ENCODE measurements at places on chromosomes 12 and 14.

DNA sequence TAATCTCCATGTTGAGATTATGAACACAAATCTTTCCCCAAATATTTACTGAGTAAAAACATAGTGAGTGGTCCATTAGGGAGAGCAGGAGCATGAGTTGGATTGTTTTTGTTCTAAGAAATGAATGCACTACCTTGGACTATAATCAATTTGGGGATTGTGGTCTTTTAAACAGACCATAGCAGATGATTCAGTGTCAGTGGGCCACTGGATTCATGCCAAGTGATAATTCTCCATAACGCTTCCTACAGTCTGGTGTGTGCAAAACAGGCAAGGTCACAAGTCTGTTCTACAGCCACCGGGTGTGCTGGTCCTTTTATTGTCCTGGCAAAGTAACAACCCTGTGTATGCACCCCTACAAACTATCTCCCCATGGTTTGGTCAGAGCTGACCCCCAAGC is 266.3 kb downstream of the APAF1 start:
- no peak for DNase-seq

DNA sequence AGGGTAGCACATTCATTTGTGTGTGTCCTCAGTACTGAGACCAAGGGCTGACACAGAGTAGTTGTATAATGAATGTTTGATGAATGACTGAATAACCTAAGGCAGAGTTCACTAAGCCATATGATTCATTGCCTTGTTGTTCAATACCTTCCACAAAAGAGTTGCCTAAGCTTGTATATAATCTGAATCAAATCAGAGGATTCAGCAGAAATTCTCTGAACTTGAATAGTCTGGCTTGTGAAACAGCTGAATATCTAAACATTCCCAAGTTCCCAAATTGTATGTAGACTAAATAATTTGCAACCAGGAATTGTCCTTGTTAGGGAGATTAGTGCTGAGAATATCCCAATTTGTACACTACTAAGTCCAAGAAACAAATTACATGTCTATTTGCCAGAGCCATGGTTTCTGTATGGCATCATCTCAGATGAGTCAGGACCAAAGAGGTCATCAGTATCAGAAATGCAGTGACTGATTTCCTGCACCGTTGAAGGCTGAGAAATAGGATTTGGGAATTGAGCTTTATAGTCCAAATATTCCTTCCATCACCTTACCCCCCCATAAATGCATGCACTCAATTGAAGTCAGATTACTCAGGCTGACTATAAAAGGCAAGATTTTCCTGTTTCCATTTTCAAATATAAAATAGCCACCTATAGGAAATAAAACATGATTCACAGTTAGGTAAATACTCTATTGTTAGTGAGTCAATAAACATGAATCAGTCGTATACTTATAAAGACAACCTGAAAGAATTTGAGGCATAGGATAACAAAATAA is 168.7 kb downstream of the PHLDA1 start:
- DNase-seq, result no peak

DNA sequence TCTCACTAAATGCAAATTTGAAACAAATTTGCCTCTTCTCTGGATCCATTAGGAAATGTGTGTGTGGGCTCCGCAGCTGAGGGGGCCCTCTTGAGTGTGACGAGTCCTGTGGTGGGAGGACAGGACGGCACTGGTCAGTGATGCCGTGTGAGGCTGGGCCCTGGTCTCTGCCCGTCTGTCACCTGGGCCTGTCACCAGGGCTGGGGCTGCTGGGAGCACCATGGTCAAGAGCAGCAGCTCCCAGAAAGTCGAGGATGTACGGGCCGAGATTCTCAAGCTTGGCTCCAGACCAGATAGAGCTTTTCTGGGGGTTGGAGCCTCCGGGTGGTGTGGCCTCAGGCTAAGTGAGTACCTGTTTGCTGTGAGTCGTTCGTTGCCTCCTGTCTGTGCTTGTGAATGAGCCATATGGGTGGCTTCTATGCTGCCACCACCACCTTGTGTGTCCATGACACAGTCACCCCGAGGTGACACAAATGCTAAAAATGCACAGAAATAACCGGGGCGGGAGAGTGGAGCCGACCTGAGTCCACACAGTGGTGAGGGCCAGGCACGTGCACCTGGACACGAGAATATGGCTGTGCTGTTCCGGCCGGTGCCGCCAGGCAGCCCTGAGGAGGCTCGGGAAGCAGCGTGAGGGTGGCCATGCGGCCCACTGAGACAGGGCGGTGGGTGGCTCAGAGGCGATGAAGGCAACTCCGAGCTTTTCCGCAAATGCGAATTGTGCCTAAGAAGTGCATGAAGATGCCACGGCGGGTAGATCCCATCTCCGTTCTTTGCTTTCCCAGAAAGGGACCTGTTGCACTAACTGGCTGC is 8.7 kb downstream of the PGAM5 start:
- no peak for DNase-seq

GRCh38 chr14:82067221-82067875 is 533.7 kb upstream of the SEL1L start:
- DNase-seq, result no peak

- DNase-seq, result peak; percentile 49
Observed at GRCh38 chr12:113461666-113462065, 10.0 kb downstream of the LHX5 start.

GRCh38 chr14:101879529-101880336 is 84.6 kb upstream of the DYNC1H1 start:
- no peak for DNase-seq

- no peak for DNase-seq
Observed at GRCh38 chr12:31298515-31298910, 27.4 kb downstream of the SINHCAF start.

DNA sequence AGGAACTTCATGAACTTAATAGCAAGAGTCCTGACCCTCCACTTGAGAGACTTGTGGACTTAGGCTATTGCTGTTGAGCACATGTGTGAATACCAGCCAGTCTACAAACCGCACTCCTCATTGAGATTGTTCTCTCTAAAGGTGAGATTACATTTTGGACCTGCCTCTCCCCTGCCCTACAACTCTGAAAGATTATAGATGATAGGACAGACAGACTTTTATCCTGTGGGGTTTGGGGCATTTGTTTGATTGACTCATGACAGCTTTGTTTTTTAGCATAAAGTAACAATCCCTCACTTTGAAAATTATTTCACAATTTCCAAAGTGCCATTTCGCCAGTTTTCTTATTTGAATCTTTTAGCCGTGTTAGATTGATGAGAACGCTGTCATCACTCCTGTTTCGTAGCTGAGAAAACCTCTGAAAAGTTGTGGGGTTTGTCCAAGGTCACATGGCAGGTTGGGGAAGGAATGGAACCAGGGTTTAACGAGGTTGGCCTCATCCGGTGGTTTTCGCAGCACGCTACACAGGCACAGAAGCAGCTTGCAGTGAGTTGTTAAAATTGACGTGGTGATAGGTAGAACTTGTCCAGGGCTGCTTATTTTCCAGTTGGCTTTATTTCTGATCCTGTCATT is 836 bp downstream of the EVL start:
- peak; percentile 91 for DNase-seq

DNA sequence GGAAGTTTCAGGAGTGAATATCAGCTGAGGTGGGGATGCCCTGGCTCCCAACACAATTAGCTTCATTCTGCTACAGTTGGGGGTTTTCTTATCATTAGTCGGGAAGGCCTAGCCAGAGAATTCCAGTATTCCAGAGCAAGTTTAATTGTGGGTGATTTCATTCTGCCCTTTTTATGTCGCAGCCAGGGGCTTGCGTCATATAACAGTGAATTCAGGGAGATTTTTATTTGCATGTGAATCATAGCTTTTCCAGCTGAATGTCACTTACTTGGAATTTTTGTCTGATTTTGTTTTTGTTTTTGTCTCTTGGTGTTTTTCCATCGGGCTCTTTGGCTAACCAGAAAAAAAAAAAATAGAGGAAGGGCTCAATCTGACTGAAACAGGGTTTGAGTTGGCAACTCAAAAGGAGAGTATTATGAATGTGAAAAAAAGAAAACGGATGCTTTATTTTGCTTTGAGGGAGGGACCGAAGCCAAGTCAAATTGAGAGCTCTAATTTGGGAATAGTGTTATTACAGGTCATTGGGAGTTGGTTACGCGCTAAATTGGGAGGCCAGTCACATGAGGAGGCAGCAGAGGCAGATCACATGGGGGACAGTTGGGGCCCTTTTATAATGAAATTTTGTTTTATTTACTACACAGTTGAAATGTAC is 119.4 kb downstream of the SAMD4A start:
- DNase-seq, result no peak

DNA sequence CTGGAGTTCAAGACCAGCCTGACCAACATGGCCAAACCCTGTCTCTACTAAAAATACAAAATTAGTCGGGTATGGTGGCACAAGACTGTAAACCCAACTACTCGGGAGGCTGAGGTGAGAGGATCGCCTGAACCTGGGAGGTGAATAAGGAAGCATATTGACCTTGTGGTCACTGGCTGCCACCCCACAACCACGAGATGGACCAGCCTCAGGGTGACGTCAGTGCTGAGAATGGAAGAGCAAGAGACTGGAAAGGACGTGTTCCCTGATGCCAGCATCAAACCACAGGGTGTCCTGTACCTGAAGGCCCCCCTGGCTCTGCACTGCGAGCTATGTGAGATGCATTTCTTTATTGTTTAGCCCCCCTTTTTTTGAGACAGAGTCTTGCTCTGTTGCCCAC is 45.9 kb upstream of the BDKRB2 start:
- no peak for DNase-seq

DNA sequence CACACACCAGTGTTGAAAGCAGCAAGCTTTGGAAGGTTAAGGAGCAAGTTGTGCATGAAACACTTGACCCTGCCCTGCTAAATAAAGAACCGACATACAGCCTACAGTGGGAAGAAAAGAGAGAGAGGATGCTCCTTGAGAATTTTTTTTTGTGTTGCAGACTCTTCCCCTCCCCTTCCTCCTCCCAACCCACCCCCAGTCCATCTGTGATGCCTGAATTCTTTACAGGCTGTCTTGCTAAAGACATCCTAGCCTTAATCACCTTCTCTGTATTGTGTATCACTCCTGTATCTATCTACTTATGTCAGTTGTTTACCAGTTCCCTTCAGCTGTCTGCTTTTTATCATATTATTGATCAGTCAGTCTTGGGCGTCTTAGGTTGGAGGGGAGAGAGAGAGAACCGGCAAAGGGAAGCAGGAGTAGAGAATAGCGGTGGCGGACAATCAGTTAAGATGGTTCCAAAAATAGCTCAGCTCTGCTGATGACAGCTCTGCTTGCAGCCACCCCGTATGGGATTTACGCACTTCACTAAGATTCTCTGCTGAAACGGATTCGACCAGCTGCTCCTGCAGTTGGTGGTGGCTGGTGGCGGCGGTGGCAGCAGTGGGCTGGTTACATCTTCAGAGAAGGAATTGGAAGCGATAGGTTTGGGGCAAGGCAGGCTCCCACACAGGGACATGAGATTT is 664.7 kb downstream of the NRXN3 start:
- no peak for DNase-seq

GRCh38 chr14:74664717-74665116 is 48.2 kb downstream of the AREL1 start:
- DNase-seq, result no peak

- peak; percentile 90 for DNase-seq
Observed at GRCh38 chr12:52873832-52874572, 25.2 kb upstream of the KRT78 start.

DNA sequence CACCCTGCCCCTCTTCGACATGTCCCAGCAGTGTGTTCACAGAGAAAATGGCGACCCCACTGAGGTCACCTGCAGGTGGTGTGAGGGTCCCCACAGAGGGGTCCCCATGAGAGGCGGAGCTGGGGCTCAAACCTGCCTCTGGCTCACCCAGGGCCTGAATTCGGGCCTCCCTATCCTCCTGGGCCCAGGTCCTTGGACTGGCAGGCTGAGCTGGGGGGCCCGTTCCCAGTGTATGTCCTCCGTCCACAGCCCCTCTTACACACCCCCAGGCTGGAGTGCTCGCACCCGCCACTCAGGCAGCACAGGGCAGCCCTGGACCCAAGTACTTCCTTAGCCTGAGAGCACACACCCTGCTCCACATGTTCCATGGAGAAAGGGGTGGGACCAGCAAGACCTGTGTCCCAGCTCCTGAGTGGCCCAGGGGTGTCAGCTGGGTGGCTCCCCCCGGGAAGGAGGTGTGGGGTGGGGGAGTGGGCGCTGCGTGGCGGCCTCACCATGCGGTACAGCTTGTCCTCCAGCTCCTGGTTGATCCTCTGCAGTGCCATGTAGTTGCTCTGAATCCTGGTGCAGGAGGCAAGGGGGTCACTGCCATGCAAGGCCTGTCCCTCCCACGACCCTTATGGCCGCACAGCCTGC is 42.6 kb downstream of the BEGAIN start:
- DNase-seq, result no peak

GRCh38 chr14:54329082-54329695 is 67.6 kb upstream of the CDKN3 start:
- DNase-seq, result peak; percentile 51

DNA sequence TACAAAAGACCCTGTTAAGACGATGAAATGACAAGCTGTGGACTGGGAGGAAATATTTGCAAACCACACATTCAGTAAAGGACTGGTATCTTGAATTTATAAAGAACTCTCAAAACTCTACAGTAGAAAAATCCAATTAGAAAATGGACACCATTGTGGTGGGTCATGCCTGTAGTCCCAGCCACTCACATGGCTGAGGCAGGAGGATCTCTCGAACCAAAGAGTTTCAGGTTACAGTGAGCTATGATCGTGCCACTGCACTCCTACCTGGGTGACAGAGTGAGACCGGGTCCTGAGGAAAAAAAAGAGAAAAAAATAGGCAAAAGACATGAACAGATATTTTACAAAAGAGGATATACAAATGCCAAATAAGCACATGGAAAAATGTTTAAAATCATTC is 41.9 kb downstream of the TTC6 start:
- no peak for DNase-seq

DNA sequence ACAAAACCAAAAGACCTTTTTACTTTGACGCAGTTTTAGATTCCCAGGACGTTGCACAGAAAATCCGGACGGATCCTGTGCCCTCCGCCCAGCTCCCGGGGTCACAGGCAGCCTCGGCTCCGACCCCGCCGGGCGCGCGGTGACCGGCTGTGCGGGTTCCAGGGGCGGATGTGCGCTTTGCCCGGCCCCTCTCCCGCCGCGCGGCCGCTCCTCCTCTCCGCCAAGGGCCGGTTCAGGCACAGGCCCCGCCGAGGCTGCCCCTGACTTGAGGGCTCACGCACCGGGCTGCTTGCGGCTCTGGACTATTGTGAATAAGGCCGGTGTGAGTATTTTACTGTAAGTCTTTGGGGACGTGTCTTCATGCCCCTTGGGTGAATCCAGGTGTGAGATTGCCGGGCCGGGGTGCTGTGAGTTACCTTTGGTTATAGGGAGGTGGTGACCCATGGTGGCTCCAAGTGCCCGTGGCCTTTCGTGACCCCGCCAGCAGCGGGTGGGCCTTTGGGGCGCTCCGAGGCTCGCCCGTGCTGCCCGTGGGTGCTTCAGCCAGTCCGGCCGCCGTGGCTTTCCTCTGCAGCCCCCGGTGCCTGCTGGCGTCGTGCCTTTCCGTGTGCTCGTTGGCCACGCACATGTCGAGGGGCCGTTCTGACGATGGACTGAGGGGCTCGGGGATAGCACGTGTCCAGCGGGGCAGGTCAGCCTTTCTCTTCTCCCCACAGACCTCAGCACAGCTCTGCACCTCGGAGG is 45.9 kb downstream of the NOC4L start:
- no peak for DNase-seq

- DNase-seq, result no peak
Observed at GRCh38 chr12:44640427-44641190, 235.5 kb downstream of the NELL2 start.

Data from common myeloid progenitor, CD34-positive (primary cell).